Stimulated activated CD8-positive, alpha-beta memory T cell treated with anti-CD3 and anti-CD28 coated beads, Interleukin-15, amount 100 ng/mL, for 48 hours (primary cell): ENCODE measurements at places on chromosomes 3 and 15.

DNA sequence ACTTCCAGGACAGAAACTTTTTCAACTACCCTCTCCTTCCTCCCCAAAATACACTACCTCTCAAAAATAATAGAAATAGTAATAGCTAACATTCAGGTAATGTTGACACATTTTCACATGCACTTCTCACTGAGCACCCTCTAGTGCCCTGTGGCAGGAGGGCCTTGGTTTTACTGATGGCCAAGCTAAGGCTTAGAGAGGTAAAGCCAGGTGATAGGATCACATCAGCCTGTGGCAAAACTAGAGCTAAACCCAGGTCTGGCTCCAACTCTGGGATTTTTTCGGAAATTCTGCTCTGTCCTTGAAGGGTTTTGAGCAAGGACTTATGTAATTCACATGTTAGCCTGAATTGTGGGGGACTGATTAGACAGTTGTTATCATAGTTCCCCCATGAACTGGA is 922 bp upstream of the TAMM41 start:
- no peak for DNase-seq

DNA sequence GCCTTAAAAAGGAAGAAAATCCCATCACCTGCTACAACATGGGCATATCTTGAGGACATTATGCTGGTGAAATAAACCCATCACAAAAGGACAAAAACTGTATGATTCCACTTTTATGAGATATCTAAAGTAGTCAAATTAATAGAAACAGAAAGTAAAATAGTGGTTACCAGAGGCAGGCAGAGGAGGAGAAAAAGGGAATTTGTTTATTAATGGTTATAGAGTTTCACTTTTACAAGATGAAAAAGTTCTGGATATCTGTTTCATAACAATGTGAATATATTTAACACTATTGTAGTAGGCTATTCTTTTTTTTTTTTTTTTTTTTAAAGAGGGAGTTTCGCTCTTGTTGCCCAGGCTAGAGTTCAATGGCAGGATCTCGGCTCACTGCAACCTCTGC is 40.4 kb downstream of the DPH3 start:
- DNase-seq: no peak

GRCh38 chr3:117106396-117106795 is 396.8 kb downstream of the TUSC7 start:
- no peak for DNase-seq

- no peak for DNase-seq
Observed at GRCh38 chr3:127820221-127820825, 2.0 kb downstream of the MGLL start.

DNA sequence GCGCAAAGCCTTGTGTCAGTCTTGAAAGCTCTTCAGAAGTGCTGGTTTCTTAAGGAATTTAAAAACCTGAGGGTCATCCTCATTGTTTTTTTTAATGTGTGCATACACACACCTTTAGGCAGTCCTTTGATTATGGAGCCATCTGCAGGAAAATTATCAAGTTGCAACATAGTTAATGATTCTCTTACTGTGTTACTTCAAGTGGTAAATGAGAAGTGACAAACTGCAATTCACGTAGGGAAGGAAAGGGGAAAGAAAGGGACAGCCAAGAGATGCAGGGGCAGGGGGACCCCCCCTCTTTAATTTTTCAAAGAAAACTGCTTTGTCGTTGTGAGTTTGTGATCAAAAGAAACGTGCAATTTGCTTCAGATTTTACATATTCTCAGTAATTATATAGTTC is 162.4 kb upstream of the CGNL1 start:
- DNase-seq: no peak

- no peak for DNase-seq
Observed at GRCh38 chr15:80317389-80318182, 65.6 kb upstream of the CTXND1 start.

DNA sequence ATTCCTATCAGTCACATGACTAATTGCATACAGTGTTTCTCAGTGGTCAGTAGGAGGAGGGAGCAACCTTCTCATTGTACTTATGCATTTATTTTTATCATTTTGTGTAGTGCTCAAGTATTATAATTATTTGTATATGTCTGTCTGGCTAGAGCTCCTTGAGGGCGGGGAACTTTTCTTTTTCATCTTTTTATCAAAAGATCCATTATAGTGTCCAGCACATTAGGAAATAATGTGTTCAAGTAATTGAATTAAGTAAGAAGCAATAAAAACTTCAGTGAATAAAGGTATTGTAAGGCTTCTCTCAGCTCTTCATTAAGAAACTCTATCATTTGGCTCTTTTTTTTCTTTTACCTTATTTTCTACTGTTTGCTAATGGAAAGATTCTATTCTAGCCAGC is 18.8 kb downstream of the FGF7 start:
- no peak for DNase-seq

GRCh38 chr3:132837615-132838014 is 115.4 kb upstream of the NPHP3 start:
- DNase-seq: no peak

DNA sequence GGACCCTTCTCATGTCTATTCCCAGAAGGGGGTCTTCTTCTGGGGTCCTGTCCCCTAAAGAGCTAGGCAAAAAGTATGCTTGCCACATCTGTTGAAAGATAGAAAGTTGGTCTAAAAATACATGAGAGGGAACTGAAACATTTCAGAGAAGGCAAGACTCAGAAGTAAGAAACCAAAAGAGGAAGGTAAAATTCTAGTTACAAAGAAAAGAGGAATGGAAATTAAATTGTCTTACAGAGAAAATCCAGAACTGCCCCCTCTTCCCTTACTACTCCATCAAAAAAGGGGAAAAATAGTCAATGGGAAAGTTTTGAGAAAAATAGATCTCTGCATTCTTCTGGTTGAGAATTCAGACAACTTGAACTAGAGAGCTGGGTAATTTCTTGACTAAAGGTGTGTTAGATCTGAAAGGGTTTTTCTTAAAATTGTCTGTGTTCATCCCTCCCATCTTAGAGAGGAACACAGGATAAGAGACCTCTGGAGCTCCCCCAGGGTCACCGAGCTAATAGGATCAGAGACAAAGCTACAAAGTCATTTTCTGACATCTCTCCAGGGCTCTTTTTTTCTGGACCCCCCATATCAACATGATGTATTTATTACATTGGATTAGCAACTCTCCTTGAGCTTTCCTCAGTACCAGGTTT is 32.3 kb upstream of the CCR2 start:
- no peak for DNase-seq

GRCh38 chr3:74027121-74027520 is 402.4 kb upstream of the PDZRN3 start:
- DNase-seq: no peak

- no peak for DNase-seq
Observed at GRCh38 chr3:151835751-151836525, 22.0 kb downstream of the AADAC start.

- DNase-seq: no peak
Observed at GRCh38 chr15:80615783-80616391, 79.2 kb upstream of the ABHD17C start.

DNA sequence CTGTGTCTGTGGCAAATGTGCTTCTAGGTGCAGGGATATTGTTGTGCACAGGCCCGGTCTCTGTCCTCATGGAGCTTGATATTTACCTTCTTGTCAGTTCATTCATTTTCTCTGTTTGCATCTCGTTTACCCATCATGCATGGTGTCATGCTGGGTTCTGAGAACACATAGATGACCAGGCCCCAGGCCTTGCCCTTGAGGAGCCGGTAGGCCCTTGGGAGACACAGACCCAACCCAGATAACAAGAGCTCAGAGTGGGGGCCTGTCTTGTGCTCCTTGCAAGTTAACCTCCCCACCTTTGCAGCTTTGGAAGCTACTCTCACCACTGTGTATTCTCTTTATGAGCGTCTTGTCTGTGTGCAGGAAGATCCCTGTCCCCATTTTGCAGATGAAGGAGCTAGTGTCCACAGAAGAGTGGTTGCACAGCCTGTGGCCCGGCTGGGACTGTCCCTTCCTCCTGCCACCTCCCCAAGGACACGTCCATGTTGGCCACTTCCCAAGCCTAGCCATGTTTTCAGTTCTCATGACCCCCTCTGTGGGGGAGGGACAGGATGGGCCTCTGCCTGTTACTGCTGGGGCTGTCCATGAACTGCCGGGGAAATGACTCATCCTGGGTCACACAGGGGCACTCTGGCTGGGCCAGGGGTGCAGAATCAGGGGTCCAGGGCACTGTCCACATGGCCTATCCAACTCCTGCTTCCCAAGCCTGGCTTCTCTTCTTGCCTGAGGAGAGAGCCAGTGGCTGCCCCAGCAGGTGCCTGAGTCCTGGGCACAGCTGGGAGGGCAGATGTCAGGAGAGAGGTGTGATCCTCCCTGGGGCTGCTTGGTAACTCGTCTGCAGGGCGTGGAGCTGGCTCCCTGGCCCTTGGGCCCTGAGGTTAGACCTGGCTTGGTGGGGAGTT is 3.4 kb downstream of the SNX33 start:
- DNase-seq: no peak

GRCh38 chr15:101466188-101466587 is 23.3 kb downstream of the PCSK6 start:
- no peak for DNase-seq

- DNase-seq: no peak
Observed at GRCh38 chr3:191470080-191470479, 9.1 kb downstream of the PYDC2 start.

GRCh38 chr3:78645628-78646310 is 1122.0 kb downstream of the ROBO1 start:
- no peak for DNase-seq

DNA sequence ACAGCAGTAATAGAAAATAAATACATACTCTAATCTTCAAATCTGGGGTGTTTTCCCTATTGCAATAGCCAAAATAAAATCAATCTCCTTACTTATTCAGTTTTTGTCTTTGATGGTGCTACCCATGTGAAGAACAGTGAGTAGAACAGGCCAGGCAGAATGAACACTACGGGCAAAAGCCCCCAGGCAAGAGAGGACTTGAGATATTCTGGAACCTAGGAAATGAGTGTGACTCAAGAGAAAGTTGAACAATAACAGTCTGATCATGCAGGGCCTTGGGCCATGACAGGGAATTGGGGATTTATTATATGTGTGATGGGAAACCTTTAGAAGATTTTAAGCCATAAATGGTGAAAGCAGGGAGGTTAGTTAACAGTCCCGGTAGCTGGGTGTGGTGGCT is 14.0 kb upstream of the DUT start:
- DNase-seq: no peak

- DNase-seq: no peak
Observed at GRCh38 chr3:157752956-157753786, 250.0 kb upstream of the VEPH1 start.

- no peak for DNase-seq
Observed at GRCh38 chr3:24683633-24684384, 189.2 kb upstream of the THRB start.

DNA sequence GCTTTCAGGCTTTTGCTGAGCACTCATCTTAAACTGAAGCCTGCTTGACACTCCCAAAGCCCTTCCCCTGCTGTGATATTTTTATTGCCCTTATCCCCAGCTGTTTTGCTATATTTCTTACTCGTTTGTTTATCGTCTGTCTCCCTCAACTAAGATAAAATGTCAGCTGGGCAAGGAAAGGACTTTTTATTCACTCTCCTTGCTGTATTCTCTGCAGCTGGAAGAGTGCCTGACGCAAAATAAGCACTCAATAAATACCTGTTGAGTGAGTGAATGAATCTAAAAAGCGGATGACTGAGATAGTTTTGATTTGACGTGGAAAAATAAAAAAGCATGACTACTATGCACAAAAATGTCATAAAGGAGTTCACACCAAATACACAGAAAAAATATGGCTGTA is 84.8 kb upstream of the POMGNT2 start:
- DNase-seq: no peak

DNA sequence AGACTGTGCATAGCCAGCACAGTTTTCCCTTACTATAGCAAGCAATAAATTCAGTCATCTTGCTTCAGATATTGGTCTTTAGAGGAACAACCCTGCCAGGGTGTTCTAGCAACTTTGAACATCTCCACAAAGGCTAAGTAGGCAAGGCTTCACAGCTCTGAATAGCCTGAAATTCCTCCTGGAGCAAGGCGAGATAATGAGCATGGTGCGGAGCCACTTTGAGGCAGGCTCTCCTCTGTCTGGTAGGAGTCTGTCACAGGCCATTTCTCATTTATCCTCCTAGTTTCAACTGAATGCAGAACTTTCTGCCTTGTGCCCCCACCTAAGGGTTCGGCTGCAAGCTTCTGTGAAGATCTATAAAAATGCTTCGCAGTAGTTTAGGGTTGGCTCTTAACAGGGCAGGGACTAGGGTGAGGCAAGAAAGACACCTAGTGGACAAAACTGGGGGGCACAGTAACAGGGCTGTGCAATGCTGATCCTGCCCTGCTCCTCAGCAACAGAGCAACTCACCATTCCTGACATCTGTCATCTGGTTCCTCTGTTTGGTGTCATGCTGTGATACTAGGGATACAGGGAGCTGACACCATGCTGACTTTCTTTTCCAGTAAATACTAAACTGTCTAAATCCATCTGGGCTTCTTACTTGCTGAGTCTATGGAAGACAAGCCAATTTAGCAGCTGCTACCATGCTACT is 16.6 kb upstream of the EHHADH start:
- no peak for DNase-seq

GRCh38 chr3:114057011-114057347 is 442 bp downstream of the QTRT2 start:
- no peak for DNase-seq

GRCh38 chr3:74465715-74466410 is 148.6 kb downstream of the CNTN3 start:
- DNase-seq: no peak

- DNase-seq: no peak
Observed at GRCh38 chr15:34941185-34941698, 28.3 kb downstream of the AQR start.

DNA sequence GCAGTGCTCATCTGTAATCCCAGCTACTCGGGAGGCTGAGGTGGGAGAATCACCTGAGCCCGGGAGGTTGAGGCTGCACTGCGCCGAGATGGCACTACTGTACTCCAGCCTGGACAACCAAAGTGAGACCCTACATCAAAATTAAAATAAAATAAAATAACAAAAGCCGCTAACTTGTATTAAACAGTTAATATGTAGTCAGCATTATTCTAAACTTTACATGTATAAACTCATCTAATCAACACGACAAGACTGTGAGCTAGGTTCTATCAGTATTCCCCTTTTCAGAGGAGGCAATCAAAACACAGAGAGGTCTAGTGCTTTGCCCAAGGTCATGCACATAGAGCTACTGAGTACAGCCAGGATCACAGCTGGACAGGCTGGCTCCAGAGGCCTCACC is 111.7 kb upstream of the LINGO1 start:
- DNase-seq: no peak

DNA sequence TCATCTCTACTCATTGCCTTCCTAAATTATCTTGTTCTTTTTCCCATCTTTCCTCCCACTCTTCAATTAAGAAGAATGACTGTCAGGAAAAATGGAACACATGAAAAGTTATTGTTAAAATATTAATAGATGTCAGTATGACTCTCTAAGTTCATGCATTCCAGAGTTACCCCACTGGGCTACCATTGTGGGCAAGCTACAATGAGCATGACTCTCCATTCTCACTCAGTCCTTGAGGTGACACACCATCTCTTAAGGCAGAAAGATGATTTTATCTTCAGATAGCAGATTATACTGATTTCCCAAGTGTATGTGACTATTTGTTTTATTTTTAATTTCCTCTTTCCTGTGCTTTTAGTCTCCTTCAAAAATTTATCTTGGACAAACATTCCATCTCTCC is 144.3 kb downstream of the ALCAM start:
- no peak for DNase-seq
